ENCODE measurements at places on chromosomes 6 and 20. TPM values are rescaled to one million over a fixed set of nuclear protein-coding genes. Genes with fewer than 3 reads are reported as not detected.
A peak's percentile ranks its signal among the peaks of the same experiment; 100 is the strongest.

The PSORS1C1 gene
- 0.62 TPM for polyA plus RNA-seq

The ANGPT4 gene
- polyA plus RNA-seq, result 0.11 TPM

The PDE7B gene
- 3.5 TPM for polyA plus RNA-seq

The RIPOR3 gene
- polyA plus RNA-seq, result 2.8 TPM

The EXOC2 gene
- 29.8 TPM for polyA plus RNA-seq

The DNPH1 gene
- polyA plus RNA-seq, result 43.4 TPM

- DNase-seq, result no peak
Measured at GRCh38 chr6:153537422-153537821, 406.3 kb upstream of the RGS17 start.

GRCh38 chr6:98469141-98469540 lies 365.2 kb upstream of the POU3F2 start:
- DNase-seq, result no peak

DNA sequence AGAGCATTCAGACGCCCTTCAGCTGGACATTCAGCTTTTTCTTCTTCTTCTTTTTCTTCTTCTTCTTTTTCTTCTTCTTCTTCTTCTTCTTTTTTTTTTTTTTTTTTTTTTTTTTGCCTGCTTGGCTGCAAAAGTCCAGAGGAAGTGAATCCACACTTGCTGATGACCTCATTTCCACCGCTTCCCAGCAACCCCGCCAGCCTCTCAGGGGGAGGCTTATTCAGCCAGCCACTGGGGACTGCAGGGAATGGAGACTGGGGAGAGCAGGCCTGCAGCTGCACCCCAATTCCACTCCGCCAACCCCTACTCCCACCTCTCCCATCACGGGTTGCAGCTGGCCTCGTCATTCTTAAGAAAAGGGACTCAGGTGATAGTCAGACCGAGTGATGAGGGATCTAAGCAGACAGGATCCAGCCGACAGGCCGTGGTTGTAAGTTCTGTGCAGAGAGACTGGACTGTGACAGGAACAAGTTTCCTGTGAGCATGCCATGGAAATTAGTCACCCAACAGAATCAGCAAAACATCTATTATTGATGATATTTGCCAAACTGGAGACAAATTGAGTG lies 59.0 kb upstream of the QKI start:
- no peak for DNase-seq

DNA sequence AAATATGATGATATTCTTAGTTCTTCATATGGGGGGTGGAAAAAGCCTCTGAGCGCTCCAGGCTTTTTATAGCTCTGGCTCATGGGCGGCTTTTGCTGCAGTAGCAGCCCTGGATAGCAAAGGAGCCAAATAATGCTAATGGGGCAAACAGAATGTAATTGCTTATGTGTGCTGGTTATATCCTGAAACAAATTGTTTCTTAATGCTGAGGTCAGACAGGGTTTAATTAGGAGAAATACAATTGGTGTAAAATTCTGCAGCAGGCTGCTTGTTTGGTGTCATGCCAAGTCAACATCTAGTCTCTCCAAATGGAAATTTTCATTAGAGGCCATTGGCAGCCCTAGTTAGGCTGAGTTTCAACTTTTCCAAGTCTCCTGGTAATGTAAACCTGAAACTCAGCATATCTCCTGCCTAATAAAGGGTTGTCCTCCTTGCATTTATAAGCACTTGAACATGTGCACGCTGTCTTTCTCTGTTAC lies 530.1 kb upstream of the NOX3 start:
- no peak for DNase-seq

GRCh38 chr6:29521006-29521680 lies 33.4 kb upstream of the MAS1L start:
- no peak for DNase-seq

GRCh38 chr20:20014659-20015058 lies 2.5 kb upstream of the NAA20 start:
- DNase-seq, result no peak

- DNase-seq, result no peak
Measured at GRCh38 chr6:15989397-15989796, 139.5 kb upstream of the MYLIP start.

- no peak for DNase-seq
Measured at GRCh38 chr6:84738996-84739865, 25.2 kb downstream of the TBX18 start.

DNA sequence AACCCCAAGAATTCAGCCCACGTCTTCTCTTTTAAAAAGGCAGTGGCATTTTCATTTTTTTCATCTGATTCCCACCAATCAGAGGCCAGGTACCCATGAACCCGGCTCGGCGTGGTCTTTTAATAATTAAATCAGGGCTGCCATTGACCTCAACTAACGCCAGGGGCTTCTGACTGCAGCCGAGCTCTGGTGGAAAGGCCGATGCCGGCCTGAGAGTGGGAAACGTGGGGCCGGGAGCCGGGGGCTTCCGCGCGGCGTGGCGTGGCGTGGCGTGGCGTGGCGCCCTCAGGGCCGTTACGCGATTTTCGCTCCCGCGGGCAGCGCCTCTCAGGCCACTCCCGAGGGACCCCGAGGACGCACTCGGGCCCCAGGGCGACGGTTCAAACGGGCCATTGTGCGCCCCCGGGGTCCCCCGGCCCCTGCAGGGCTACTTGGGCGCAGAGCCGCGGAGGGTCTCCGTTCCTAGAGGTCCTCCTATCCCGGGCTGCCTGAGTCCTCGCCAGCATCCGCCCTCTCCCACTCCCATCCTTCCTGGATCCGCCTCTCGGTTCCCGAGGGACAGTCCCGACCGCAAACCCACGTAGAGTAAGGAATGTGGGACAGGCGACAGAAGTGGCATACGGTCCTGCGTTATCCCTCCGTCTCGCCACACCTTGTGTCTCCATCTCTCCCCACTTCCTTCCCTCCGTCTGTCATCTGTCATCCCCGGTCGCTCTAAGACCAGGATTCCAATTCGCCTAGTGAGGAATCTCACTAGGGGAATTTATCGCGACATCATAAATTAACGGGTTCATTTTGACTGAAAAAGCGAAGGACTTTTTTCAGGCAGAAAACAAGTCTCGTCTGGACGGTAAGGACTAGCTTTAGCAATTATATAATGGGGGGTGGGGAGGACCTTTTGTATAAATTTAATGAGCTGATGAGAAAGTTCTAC lies 876 bp upstream of the TBPL1 start:
- DNase-seq, result peak; percentile 72

DNA sequence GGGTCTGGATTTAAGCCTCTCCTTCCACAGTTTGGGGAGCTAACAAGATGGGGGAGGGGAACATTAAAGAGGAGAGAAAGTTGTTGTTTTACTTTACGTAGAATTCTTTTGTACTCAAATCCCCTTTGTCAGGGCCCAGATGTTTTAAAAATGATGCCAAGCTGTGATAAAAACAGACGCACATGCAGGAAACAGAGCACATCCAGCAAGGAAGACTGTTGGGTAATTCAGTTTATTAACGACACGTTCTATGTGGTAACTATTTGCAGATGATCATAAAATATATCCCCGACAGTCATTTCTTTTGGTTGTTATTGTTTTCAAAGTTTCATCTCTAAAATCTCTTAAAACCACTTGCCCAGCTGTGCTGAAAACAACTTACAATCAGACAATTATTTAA lies 307.0 kb upstream of the PRDM1 start:
- DNase-seq, result no peak
